ENCODE measurements at places on chromosomes 11 and 22.

DNA sequence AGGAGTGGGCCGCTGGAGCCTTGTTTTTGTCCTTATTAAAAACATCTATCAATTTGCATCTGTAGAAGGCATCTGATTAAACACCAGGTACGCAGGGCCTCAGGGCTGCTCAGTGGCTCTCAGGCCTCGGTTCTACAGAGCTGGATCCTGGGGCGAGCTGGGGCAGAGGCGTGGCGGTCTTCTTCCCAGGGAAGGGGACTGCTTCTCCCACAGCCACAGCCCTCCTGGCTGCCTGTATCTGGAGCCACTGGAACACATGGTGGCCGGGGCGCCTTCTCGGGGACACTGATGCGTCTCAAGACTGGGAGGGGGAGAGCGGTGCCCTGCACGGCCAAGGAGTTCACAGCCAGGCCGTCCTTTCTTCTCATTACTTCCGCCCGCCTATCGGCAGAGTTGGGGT is 1178.2 kb downstream of the BRD1 start:
- no peak for DNase-seq

GRCh38 chr22:46262449-46263215 is 511 bp downstream of the PKDREJ start:
- DNase-seq = peak; percentile 20

GRCh38 chr22:17266251-17266971 is 47.2 kb upstream of the ADA2 start:
- DNase-seq = peak; percentile 54

GRCh38 chr22:47187176-47187957 is 424.9 kb downstream of the TBC1D22A start:
- DNase-seq = no peak

DNA sequence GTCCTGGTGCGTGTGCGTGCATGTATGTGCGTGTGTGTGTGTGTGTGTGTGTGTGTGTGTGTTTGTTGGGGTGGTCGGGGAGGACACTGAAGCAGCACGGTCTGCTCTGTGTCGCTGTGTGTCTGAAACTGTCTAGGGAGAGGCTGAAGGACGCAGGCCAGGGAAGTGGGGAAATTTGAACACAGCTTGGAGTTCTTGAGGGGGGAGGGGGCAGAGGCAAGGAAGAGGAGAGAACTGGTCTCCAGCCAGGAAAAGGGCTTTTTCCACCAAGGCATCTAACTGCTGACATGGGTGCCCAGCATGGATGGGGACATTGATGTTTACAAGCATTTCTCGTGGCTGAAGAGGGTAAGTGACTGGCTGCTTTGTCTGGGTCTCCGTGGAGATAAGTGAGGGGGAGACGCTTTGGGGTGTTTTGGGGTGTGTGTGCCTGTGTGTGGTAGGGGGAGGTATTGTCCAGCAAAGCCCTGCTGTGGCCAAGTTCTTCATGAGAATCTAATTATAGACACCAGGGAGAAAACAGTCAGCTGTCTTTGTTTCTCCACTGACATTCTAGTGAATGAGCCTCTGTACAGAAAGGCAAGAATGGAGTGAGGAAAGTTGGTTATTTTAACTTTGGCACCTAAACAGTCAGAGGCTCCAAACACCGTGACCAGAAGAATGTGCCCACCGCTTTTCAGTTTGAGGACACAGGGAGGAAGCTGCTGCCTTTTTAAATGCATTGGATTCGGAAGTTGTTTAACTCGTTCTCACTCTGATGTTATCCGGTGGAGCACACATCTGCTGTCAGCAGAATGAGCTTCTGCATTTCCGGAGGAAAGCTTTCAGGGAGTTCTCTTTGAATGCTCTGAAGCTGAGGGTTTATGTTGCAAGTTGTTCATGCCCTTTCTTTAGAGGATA is 63.7 kb downstream of the PPFIBP2 start:
- peak; percentile 18 for DNase-seq

GRCh38 chr11:115226556-115226955 is 277.7 kb downstream of the CADM1 start:
- DNase-seq = peak; percentile 98

DNA sequence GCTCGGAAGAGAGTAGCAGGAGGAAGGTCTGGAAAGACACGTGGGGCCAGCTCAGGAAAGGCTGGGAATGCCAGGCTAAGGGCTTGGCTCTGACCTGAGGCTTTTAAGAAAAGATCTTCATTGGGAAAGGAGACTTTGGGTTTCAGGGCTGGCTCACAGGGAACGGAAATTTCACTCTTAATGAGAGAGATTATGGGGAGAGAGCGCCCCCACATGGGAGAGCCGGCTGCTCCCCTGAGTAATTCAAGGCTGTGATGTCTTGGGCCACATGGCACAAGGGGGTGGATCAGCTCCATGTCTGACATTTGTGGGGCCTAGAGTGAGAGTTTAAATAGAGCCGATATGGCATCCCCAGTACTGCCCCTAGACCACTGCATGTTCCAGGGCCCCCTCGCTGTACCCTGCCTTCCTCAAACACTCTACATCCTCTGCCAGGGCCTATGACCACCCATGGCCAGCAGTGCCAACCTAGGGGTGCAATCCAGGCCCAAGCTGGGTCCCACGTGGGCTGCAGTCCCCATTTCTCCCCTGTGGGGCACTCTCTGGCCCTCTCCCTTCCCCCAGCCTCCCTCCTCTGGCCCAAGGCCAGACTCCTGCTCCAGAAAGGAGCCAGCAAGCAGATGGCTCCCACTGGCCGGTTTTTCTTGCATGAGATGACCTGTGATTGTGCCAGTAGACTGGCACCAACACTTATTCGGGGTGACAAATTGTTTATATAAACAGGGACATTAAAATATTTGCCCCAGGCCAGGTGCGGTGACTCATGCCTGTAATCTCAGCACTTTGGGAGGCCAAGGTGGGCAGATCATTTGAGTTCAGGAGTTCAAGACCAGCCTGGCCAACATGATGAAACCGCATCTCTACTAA is 75.2 kb downstream of the ISX start:
- DNase-seq = peak; percentile 16
